ENCODE measurements at places on chromosomes 16 and 17. TPM values are rescaled to one million over a fixed set of nuclear protein-coding genes. Genes with fewer than 3 reads are reported as not detected.

Gene FOXC2
- not detected for total RNA-seq

DNA sequence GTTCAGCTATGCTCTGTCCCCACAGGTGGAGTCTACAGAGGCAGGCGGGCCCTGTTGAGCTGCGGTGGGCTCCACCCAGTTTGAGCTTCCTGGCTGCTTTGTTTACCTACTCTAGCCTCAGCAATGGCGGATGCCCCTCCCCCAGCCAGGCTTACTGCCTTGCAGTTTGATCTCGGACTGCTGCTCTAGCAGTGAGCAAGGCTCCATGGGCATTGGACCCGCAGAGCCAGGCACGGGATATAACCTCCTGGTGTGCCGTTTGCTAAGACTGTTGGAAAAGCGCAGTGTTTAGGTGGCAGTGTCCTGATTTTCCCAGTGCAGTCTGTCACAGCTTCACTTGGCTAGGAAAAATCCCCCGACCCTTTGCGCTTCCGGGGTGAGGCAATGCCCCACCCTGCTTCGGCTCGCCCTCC, 89.1 kb downstream of the BCAS3 start:
- DNase-seq, result no peak

DNA sequence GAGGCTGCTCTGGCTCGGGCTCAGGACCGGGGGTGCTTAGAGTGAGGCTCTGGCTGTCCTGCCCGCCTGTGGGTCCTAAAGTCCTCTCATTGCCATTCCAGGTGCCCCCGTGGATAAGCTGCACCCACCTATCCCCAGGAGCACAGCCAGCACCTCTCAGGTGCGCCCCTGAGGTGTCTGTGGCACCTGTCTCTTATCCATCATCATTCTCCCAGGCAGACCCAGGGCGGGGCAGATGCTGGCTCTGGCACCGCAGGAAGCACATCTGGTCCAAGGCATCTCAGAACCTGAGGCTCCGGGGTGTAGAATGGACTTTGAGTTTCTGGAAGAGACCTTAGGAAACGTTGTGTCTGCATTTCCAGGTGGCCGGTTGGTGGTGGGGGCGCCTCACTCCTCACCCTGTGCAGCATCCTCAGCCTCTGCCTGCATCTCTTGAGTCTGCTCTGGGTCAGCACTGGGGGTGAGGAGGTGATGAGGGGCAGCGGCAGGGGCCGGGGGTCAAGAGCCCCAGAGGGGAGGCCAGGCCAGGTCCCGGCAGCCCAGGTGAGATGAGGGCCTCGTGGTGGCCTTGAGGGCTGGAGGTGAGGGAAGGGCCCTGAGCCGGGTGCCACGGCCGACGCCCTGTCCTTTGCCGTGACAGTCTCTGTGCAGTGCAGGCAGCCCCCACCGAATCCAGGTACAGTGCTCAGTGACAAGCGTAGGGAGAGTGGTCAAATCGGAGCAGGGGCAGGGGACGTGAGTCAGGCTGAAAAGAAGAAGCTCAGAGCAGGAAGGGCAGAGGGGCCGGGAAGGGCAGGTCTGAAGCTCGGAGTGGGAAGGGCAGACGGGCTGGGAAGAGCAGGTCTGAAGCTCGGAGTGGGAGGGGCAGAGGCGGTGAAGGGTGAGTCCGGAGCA, 173.5 kb downstream of the NPIPB11 start:
- DNase-seq, result no peak

GRCh38 chr17:71201639-71202038, 919.2 kb upstream of the SOX9 start:
- no peak for DNase-seq

DNA sequence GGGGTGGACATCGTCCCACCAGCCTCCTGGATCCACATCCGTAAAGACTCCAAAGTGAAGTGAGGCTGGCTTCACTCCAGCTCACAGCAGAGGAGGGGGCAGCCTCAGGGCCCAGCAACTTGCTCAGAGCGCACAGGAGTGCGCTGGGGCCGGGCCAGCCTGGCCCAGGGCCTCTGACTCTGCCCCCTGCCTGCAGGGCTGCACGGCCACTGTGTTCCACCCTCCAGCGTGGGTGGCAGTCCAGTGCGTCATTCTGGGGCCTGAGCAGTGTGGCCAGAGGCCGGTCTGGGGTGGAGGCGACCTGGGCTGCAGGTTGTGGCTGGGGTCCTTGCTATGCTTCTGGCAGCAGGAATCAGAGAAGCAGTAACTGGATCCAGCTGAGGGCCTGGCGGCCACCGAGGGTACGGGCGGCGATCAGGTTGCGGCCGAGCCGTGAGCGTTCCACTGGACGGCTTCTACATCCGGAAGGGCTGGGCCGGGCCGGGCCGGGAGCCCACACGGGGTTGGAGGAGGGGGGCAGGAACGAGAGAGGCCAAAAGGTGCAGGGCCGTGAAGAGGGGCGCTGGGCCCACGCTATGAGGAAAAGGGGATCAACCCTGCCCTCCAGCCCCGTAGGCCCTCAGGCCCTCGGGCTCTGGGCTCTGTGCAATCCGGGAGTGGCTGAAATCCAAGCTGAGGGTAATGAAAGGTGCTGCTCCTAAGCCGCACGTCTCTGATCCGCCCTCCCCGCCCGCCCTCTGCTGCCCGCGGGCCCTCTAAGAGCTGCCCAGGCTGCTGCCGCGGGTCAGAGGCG, at the start of gene FSCN2:
TSS of gene FSCN2 (plus strand) at position 787 of the 793 bp plus-strand sequence. CDS start 155 bp downstream, outside the sequence.
- DNase-seq, result no peak
